ENCODE measurements at places on chromosomes 12 and 14. TPM values are rescaled to one million over a fixed set of nuclear protein-coding genes. Genes with fewer than 3 reads are reported as not detected.

The AVPR1A gene
- total RNA-seq: 0.74 TPM

The LRP1-AS gene
- not detected for total RNA-seq

The PIANP gene
- not detected for total RNA-seq

The KRT73 gene
- 0.15 TPM for total RNA-seq

DNA sequence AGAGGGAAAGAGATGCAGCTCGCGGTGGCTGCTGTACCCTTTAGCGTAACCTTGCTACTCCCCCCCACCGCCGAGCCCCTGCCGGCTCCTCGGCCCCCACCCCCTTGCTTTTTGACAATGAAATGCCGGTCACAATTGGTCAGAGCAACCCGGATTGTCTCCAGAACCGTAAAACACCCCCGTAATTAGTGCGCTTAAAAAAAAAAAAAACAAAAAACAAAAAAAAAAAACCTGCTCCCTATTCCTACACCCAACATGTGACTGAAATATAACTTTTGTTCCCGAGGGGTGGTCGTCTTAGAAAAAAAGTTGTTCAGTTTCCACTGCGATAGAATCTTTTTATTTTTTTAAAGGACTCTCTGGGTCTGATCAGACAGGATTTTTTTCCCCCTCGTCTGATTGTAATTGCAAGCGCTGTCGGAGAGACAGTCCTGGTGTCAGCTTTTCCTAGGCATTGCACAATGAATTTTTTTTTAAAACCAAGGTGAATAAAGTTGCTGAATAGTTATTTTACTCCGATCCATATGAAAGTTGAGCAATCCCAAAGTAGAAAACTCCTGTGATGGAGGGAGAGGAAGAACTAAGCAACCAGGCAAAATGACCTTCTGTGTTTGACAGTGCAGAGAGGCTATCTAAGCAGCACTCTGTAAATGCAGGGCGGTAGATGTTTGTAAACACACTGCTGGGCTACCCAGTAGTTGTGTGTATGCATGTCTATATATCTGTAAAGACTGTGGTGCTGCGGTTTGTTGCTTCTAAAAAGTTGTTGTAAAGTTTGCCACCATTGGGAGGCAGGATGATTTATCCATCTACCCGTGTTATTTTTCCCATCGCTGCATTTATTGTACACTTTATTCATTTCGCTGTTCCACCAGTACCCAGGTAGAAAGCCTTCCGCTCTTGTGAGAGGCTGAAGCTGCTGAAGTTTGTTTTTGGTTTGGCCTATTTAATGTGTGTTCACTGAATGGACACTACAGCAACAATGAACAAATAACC lies 1.1 kb downstream of the ETV6 start:
- DNase-seq: no peak

- no peak for DNase-seq
Observed at GRCh38 chr14:102452302-102452701, 57.3 kb downstream of the ANKRD9 start.

GRCh38 chr14:42944284-42944683 lies 1337.6 kb downstream of the LRFN5 start:
- DNase-seq: no peak

GRCh38 chr14:70359076-70359424 lies 433 bp downstream of the COX16 start:
- no peak for DNase-seq

DNA sequence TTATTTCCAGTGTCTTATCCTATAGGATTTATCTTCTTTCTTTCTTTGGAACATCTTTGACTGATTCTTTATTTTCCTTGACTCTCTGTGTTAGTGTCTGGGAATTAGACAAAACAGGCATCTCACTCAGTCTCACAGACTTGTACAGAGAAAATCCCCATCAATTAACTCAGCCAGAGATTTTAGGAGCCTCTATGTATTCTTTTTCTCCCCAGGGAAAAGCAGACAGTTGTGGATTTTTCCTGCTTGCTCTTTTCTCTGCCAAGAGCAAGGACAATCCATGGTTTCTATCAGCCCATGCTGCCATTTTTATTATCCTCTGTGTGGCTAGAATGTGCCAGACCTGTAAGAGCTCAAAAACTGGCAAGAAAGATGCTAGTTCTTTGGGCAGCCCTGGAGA lies 595.1 kb downstream of the SNAPC1 start:
- DNase-seq: no peak

GRCh38 chr12:109716512-109717389 lies 3.1 kb downstream of the FAM222A start:
- no peak for DNase-seq

Measured in upper lobe of left lung (tissue), 6 donors.